ENCODE measurements at places on chromosomes 6 and 20. TPM values are rescaled to one million over a fixed set of nuclear protein-coding genes. Genes with fewer than 3 reads are reported as not detected.

The PAK5 gene
- not detected for total RNA-seq

The TFAP2C gene
- not detected for total RNA-seq

The EPPIN gene
- total RNA-seq: not detected

The CCN5 gene
- under 0.01 TPM for total RNA-seq

The OPN5 gene
- total RNA-seq: not detected

The MLN gene
- not detected for total RNA-seq

The CALHM5 gene
- 17.2 TPM for total RNA-seq

The EIF6 gene
- total RNA-seq: 187 TPM

The C6orf132 gene
- total RNA-seq: 1.2 TPM

The REPS1 gene
- 34.4 TPM for total RNA-seq

The PRKN gene
- 0.58 TPM for total RNA-seq

The PAQR8 gene
- 6.2 TPM for total RNA-seq

The RHAG gene
- not detected for total RNA-seq

The POU5F1 gene
- total RNA-seq: 0.38 TPM

The TSBP1 gene
- total RNA-seq: not detected

The UBD gene
- total RNA-seq: not detected

The PPP1R14C gene
- total RNA-seq: 0.38 TPM

The RRAGD gene
- 7.0 TPM for total RNA-seq

The OR12D3 gene
- not detected for total RNA-seq

The PSMB8 gene
- total RNA-seq: 29.0 TPM

The TOX2 gene
- 1.4 TPM for total RNA-seq

The PRSS35 gene
- total RNA-seq: 1.7 TPM

The CDKAL1 gene
- 16.6 TPM for total RNA-seq

The METTL24 gene
- 0.85 TPM for total RNA-seq

The HLA-DRB1 gene
- total RNA-seq: 3.7 TPM

The OPRL1 gene
- total RNA-seq: 0.19 TPM

The ATG5 gene
- 60.0 TPM for total RNA-seq

The TMEM217 gene
- 2.5 TPM for total RNA-seq

The HINT3 gene
- 18.0 TPM for total RNA-seq

The JAG1 gene
- total RNA-seq: 117 TPM

The NCR2 gene
- total RNA-seq: not detected

The LTV1 gene
- 36.0 TPM for total RNA-seq

The AFDN gene
- 32.2 TPM for total RNA-seq

The CTAGE9 gene
- not detected for total RNA-seq

The MPIG6B gene
- total RNA-seq: 0.28 TPM

The RIMS4 gene
- not detected for total RNA-seq

The NCOA7 gene
- 57.8 TPM for total RNA-seq

The SRSF12 gene
- total RNA-seq: 0.28 TPM

The FKBP1C gene
- total RNA-seq: 0.38 TPM

The TMEM170B gene
- total RNA-seq: 1.7 TPM

The HLA-DQB2 gene
- not detected for total RNA-seq

The ISM1 gene
- not detected for total RNA-seq

The MOCS1 gene
- 28.2 TPM for total RNA-seq

The LY6G6D gene
- total RNA-seq: not detected

The CGAS gene
- 10.2 TPM for total RNA-seq

The FGD2 gene
- not detected for total RNA-seq

The PTCHD4 gene
- 7.0 TPM for total RNA-seq

The HLA-DRB5 gene
- total RNA-seq: not detected

The DEFB132 gene
- total RNA-seq: not detected

Data from regular cardiac myocyte (primary cell).